Posterior vena cava (tissue), 2 donors: ENCODE measurements at places on chromosomes 16 and 17. TPM values are rescaled to one million over a fixed set of nuclear protein-coding genes. Genes with fewer than 3 reads are reported as not detected.
A peak's percentile ranks its signal among the peaks of the same experiment; 100 is the strongest.

The CEP295NL gene
- 4.9 TPM for total RNA-seq

The LHX1 gene
- not detected for total RNA-seq

The CDH5 gene
- 50.2 TPM for total RNA-seq

The TMIGD1 gene
- total RNA-seq = not detected

DNA sequence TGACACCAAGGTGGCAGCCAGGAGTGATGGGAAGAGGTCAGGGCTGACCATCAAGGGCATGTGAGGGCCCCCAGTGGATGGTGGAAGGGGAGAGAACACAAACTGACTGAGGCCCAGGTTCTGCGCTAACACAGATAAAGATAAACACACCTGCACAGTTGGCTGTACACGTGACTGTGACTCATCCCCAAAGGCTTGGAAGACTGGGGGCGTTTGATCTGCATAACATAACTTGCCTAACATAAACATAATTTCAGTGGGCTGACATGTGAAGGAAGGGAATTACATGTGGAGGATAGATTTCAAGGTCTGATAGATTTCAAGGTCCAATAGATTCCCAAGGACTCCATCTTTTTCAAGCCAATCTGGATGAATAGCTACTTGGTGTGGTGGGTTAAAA, 100.9 kb upstream of the TNRC6C start:
- peak; percentile 20 for DNase-seq

DNA sequence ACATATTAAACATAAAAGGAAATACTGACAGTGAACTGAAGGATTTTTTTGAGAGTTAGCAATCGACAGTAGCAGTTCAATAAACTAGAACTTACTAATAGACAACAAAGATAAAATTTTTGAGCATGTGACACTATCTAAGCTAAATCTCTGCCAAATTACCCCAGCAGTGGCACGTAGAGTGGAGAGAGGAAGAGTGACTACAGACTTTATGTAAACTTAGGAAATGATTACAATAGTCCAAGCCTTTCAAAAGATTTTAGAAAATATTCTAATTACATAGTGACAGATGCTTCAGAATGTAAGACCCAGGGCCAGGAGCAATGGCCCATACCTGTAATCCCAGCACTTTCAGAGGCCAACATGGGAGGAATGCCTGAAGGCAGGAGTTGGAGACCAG, 52.4 kb downstream of the CFDP1 start:
- no peak for DNase-seq

DNA sequence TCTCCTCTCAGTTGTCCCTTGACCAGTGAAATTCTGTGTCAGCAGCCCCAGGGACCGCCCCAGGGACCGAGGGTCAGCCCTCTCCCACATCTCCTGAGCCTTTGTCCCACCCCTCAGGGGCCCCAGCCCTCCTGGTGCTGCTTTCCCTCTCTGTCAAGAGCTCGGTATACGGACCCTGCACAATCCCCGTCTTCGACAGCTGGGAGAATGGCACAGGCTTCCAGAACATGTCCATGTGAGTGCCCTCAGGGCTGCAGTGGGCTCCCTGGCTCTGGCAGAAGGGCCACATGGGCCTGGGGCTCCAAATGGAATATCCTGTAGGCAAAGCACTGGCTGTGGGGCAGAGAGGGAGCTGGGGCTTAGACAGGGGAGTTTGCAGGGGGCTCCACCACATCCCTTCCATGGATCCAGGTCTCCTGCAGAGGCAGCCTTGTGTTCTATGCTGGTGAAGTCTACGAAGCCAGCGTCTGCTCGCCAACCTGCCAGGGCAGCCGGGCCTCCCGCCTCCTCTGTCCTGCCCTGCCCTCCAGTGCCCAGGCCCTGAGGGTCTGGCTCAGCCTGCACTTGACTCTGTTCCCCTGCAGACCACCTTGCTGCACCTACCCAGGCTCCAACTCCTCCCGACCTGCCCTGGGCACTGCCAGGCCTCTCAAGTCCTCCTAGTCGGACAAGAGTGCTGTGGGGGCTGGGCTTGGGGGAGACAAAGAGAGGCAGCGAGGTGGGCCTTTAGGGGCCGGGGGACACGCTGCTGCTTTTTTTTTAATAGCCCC, 28.0 kb downstream of the ADGRG5 start:
- no peak for DNase-seq

GRCh38 chr16:68627951-68628425, 17.1 kb upstream of the CDH3 start:
- DNase-seq = no peak

- no peak for DNase-seq
Observed at GRCh38 chr17:57084361-57084801, 665 bp upstream of the AKAP1 start.

The C17orf100 gene
- 1.2 TPM for total RNA-seq
